ENCODE measurements at places on chromosomes 1 and 21.

GRCh38 chr1:114505148-114505561 lies 5.8 kb downstream of the TRIM33 start:
- peaks cover 7% of the 10 kb centered on the region for H3K36me3 ChIP-seq
- H3K27me3 ChIP-seq = no peaks in the 10 kb centered on the region
- no peak overlapping the region for H3K4me3 ChIP-seq
- peaks cover 48% of the 10 kb centered on the region for H3K4me1 ChIP-seq

DNA sequence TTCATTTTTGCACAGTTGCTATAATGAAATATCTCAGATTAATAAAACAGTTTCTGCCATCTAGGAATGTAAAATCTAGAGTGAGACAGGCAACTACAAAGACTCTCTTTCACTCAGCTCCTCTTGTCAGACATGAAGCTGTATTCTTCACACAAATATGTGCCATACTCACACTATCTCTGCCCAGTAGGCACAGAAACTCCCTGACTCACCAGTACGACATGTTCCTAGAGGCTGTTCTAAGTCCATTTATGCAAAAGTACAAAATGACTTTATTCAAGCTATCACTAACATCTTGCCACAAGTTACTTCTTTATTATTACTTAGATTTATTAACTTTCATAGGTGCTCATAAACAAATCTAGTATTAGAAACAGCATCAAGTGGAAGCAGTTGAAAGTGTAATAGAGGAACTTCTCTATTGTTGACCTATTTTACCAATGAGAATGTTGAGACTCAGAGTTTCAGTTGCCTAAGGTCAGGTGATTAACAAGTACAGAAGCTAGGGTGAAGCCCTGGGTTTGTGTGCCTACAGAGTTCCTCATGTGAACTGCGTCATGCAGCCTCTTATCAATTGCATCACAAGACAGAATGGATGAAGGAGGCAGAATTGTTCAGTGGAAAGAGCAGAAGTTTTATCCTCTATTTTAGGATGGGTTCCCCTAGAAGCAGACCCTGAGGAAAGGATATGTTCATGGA lies 98.9 kb downstream of the RGS2 start:
- H3K4me1 ChIP-seq = peaks cover 5% of the 10 kb centered on the region
- H3K27ac ChIP-seq = no peak overlapping the region
- DNase-seq = no peak
- no peaks in the 10 kb centered on the region for H3K36me3 ChIP-seq
- no peak overlapping the region for H3K4me3 ChIP-seq

DNA sequence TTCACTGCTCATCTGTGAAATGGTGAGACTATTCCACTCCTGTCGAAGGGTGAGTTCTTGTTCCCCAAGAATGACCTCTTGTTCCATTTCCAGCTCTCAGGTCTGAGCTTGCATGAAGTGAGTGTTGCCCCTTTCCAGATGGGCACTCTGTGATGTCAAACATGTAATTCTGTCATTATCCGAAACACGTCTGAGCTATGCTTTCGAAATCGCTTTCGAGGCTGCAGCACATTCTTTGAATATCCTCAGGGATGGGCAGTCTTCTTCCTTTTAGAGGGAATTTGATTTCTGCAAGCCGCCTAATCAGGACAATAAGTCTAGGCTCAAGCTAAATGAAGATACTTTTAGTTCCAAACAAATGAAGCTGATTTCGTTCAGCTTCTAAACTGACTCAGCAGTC lies 15.1 kb downstream of the NFASC start:
- no peak overlapping the region for H3K27ac ChIP-seq
- H3K36me3 ChIP-seq = no peaks in the 10 kb centered on the region
- H3K27me3 ChIP-seq = peaks cover 15% of the 10 kb centered on the region
- no peak overlapping the region for H3K4me3 ChIP-seq
- H3K4me1 ChIP-seq = no peaks in the 10 kb centered on the region

- H3K4me1 ChIP-seq = peaks cover 3% of the 10 kb centered on the region
- H3K27ac ChIP-seq = no peak overlapping the region
- DNase-seq = no peak
- H3K27me3 ChIP-seq = peaks cover 13% of the 10 kb centered on the region
- no peaks in the 10 kb centered on the region for H3K36me3 ChIP-seq
- H3K4me3 ChIP-seq = no peak overlapping the region
Measured at GRCh38 chr1:230749150-230749549, 2.0 kb downstream of the CAPN9 start.

GRCh38 chr1:30697571-30698376 lies 25.6 kb downstream of the MATN1 start:
- no peaks in the 10 kb centered on the region for H3K36me3 ChIP-seq
- H3K4me1 ChIP-seq = peaks cover 4% of the 10 kb centered on the region
- peaks cover 6% of the 10 kb centered on the region for H3K27me3 ChIP-seq
- H3K4me3 ChIP-seq = no peak overlapping the region

GRCh38 chr1:201459052-201459451 lies 9.9 kb downstream of the PHLDA3 start:
- H3K4me3 ChIP-seq = no peak overlapping the region
- peak overlapping the region; percentile 61 for H3K27ac ChIP-seq
- H3K4me1 ChIP-seq = peaks cover 90% of the 10 kb centered on the region
- DNase-seq = no peak
- peaks cover 10% of the 10 kb centered on the region for H3K36me3 ChIP-seq

GRCh38 chr1:69993810-69994209 lies 211.6 kb downstream of the LRRC40 start:
- H3K27ac ChIP-seq = no peak overlapping the region
- H3K36me3 ChIP-seq = no peaks in the 10 kb centered on the region
- H3K27me3 ChIP-seq = no peaks in the 10 kb centered on the region
- peaks cover 10% of the 10 kb centered on the region for H3K4me1 ChIP-seq

DNA sequence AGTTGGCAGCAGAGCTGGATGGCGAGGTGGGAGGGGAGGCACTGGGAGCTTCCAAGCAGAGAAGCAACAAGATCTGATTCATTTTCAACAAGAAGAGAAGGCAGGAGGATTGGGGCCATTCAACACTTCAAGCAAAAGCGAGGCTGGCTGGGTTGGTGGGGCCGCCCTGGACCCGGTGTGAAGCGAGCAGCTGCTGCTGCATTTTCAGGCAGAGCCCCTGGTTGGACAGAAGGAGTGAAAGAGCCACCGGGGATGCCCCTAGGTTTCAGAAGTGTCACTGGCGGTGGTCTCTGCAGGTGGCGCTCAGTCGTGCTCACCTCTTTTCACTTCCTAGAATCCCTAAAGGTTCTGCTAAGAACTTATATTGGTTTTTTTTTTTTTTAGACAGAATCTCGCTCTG lies 18.0 kb downstream of the SLC2A7 start:
- no peak overlapping the region for H3K4me3 ChIP-seq
- no peak for DNase-seq
- no peaks in the 10 kb centered on the region for H3K36me3 ChIP-seq
- H3K27ac ChIP-seq = no peak overlapping the region

- no peak for DNase-seq
- no peak overlapping the region for H3K4me3 ChIP-seq
- H3K27me3 ChIP-seq = peaks cover 9% of the 10 kb centered on the region
- no peak overlapping the region for H3K27ac ChIP-seq
- peaks cover 8% of the 10 kb centered on the region for H3K4me1 ChIP-seq
Measured at GRCh38 chr1:175157200-175157599, 35.4 kb downstream of the KIAA0040 start.

DNA sequence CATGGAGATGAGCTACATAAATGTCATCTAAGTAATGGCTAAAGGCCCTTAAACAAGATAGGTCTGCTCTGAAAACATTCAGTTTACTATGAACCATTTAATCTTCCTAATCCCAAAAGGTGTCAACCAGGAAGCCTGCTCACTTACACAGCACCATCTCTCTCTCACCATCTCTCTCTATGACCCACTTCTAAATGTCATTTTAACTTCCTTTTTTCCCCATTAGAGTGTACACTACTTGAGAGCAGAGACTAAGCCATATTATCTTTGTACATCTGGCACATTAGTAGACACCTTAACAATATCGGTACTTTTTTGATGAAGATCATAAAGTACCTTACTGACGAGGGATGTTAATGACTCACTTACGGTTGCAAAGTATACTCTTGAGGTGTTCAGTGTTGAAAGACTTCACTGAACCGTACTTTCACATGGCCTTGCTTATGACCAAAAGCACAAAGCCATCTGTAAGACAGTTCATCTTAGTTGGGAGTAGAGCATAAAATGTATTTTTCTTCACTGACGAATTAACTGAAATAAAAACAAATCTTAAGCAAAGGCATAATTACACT lies 25.4 kb downstream of the FBXO42 start:
- peaks cover 7% of the 10 kb centered on the region for H3K36me3 ChIP-seq
- no peak overlapping the region for H3K4me3 ChIP-seq
- H3K27ac ChIP-seq = no peak overlapping the region
- H3K27me3 ChIP-seq = peaks cover 2% of the 10 kb centered on the region
- peaks cover 20% of the 10 kb centered on the region for H3K4me1 ChIP-seq

- peaks cover 28% of the 10 kb centered on the region for H3K36me3 ChIP-seq
- no peak overlapping the region for H3K4me3 ChIP-seq
- no peak overlapping the region for H3K27ac ChIP-seq
- peaks cover 15% of the 10 kb centered on the region for H3K4me1 ChIP-seq
- no peaks in the 10 kb centered on the region for H3K27me3 ChIP-seq
Measured at GRCh38 chr1:66654643-66655042, 97.6 kb upstream of the DYNLT5 start.

GRCh38 chr1:17635276-17635675 lies 95.8 kb downstream of the ARHGEF10L start:
- DNase-seq = no peak
- peaks cover 42% of the 10 kb centered on the region for H3K36me3 ChIP-seq
- peak overlapping the region; percentile 41 for H3K27ac ChIP-seq
- peaks cover 49% of the 10 kb centered on the region for H3K4me1 ChIP-seq
- no peak overlapping the region for H3K4me3 ChIP-seq
- H3K27me3 ChIP-seq = no peaks in the 10 kb centered on the region

DNA sequence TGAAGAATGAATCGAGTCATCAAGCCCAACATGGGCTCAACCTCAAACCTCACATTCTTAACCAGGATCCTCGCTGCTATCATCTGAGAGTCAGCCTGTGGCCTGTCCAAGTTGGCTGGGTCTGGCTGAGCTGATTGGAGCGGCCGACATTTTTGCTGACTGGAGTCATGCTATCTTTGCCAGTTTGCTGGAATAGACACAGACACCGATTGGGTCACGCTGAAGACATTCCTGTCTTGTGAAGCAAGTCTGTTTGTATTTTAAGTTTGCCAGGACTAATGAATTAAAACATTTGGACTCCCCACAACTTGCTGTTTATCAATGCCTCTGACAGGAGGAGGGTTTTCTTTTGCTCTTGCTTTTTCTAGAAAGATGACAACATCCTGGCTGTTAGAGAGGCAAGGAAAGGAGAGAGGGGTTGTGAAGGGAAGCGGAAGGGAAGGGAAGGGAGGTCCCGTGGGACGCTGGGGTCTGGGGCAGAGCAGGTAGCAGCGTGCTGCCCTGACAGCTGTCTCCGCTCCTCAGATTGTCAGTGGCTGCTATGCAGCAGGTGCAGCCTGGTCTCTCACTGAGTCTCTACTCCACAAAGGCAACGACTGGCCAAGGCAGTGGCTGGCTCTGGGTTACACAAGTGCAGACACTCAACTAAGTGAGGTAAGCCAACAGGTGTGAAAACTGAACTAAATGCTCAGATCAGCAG lies at the start of gene MAP3K7CL:
MAP3K7CL (plus strand) TSS at position 375 of the 700 bp plus-strand sequence. CDS start 2,701 bp downstream, outside the sequence.
- H3K4me1 ChIP-seq = peaks cover 33% of the 10 kb centered on the region
- no peaks in the 10 kb centered on the region for H3K36me3 ChIP-seq
- peak; percentile 100 for DNase-seq
- H3K4me3 ChIP-seq = peak within 1 kb of the TSS; percentile 51

DNA sequence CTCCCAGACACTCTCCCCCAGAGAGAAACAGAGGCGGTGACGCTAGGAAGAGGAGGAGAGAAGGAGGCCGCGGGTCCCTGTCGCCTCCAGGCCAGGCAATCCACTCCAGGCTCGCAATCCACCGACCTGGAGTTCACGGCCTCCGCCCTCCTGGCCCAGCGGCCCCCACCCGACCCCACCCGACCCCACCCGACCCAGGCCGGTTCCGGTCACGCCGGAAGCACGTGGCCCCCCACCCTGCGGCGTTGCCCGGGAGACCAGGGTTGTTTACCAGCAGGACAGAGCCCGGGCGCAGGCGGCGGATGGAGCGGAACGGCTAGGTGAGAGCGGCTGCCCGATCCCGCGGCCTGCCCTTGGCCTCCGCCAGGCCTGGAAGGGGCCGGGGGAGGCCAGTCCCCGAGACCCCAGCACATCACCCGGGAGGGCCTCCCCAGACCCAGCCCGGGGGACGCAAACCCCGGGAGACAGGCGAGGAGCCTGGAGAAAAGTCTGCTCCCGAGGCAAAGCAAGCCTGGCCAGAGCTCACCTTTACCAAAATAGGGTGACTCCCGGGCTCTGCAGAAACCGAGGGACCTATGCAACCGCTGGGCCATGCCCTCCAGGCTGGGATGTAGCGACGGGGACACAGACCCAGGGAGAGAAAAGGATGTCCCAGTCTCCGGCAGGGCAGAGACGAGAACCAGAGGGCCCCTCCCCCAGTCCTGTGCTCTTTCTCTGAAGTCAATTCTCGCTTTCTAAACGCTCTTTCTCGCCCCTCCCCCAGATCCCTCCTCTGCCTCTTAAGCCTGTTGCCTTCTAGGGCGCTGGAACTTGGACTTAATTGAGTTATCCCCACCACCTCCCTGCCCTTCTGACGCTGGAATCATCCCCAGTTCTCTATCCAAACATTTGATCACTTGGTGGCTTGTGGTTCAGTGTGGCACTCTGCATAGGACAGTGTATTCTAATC lies at the start of the genes PLA2G2C and UBXN10:
PLA2G2C (minus strand) TSS at position 685 of the 949 bp plus-strand sequence. CDS start 9,155 bp downstream, outside the sequence.
UBXN10 (plus strand) TSS at position 263 of the 949 bp plus-strand sequence. CDS start 4,466 bp downstream, outside the sequence.
- peaks cover 52% of the 10 kb centered on the region for H3K27me3 ChIP-seq
- no peak within 1 kb of the TSS for H3K4me3 ChIP-seq
- no peaks in the 10 kb centered on the region for H3K36me3 ChIP-seq
- no peak within 1 kb of the TSS for H3K27ac ChIP-seq
- DNase-seq = no peak

GRCh38 chr1:224427346-224427745 lies 7.3 kb downstream of the WDR26 start:
- peak; percentile 83 for DNase-seq
- peak overlapping the region; percentile 52 for H3K4me3 ChIP-seq
- H3K4me1 ChIP-seq = peaks cover 78% of the 10 kb centered on the region
- peaks cover 71% of the 10 kb centered on the region for H3K36me3 ChIP-seq

DNA sequence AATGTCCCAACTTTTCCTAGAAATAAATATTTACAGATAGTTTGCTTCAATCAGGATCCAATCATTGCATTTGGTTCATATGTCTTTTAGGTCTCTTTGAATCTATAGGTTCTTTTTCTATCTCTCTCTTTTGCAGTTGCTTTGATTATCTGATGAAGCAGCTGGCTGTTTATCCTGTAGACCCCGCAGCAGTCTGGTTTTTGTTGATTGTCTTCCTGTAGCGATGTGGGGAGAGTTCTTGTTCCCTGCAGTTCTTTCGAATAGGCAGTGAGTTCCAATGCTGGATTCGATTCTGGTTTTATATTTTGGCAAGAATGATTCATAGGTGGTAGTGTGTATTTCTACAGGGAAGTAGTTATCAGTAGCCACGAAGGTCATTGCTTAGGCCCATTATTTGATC lies 7.4 kb upstream of the MIXL1 start:
- H3K27ac ChIP-seq = no peak overlapping the region
- DNase-seq = no peak
- peaks cover 4% of the 10 kb centered on the region for H3K27me3 ChIP-seq
- no peak overlapping the region for H3K4me3 ChIP-seq

GRCh38 chr1:193264313-193265065 lies 78.1 kb upstream of the B3GALT2 start:
- no peak overlapping the region for H3K4me3 ChIP-seq
- H3K36me3 ChIP-seq = peaks cover 29% of the 10 kb centered on the region
- H3K4me1 ChIP-seq = peaks cover 31% of the 10 kb centered on the region
- no peaks in the 10 kb centered on the region for H3K27me3 ChIP-seq
- peak; percentile 69 for DNase-seq
- H3K27ac ChIP-seq = peak overlapping the region; percentile 10

GRCh38 chr1:20125100-20125499 lies 5.8 kb upstream of the PLA2G2D start:
- H3K27ac ChIP-seq = no peak overlapping the region
- no peaks in the 10 kb centered on the region for H3K36me3 ChIP-seq
- DNase-seq = no peak
- peaks cover 39% of the 10 kb centered on the region for H3K27me3 ChIP-seq
- no peak overlapping the region for H3K4me3 ChIP-seq

Measured in HFFc6 (cell line).